ENCODE measurements at places on chromosomes 16 and 17.

DNA sequence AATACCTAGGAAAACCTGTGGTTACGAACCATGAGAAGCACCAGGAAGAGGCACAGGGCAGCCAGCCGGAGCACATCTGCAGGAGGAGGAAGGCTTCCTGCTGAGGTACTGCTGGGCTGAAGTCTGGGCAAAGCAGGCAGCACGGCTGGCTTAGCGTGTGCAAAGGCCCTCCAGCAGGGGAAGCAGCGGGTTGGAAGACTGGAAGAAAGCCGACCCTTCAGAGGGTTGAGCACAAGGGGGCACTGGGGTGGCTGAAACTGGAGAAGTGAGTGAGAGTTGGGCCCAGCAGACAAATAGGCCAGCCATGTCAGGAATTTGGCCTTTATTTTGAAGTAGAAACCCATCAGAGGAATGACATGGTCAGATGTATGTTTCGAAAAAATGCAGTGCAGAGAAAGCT is 12.1 kb upstream of the HSD3B7 start:
- DNase-seq: no peak

GRCh38 chr16:72752004-72752695 is 295.8 kb downstream of the ZFHX3 start:
- DNase-seq: no peak

GRCh38 chr16:67464565-67464964 is 16.4 kb downstream of the ATP6V0D1 start:
- no peak for DNase-seq

DNA sequence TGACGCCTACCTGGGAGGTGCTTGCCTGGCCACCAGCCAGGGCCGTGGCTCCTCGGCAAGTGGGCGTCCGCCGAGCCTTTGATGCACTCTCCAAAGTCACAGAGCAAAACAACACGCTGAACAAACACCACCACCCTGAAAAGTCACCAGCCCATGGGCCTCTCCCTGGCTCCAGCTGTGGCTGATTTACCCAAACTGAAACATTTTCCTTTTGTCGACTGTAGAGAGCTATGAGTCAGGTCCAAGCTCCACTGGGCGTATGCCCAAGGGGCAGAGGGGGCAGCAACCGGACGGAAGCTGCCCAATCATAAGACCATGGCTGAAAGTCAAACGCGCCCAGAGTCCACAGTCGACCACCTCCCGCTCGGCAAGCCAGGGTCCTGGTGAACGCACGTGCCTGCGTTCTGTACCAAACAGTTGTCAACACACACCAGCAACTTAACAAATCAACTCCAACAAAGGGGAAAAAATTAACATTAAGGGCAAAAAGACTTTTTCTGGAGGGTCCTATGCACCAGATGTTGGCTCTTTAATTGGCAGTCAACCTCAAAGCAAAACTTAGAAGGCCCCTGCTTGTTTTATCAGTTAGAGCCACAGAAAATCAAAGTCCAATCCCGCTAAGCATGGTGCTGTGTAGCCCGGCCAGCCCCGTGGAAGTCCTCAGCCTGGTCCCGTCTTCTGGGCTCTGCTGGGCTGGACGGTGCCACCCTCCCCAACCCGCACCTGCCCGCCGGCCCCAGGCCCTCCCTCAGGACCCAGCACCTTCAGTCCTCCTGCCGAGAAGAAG is 47.3 kb downstream of the TBC1D16 start:
- no peak for DNase-seq

DNA sequence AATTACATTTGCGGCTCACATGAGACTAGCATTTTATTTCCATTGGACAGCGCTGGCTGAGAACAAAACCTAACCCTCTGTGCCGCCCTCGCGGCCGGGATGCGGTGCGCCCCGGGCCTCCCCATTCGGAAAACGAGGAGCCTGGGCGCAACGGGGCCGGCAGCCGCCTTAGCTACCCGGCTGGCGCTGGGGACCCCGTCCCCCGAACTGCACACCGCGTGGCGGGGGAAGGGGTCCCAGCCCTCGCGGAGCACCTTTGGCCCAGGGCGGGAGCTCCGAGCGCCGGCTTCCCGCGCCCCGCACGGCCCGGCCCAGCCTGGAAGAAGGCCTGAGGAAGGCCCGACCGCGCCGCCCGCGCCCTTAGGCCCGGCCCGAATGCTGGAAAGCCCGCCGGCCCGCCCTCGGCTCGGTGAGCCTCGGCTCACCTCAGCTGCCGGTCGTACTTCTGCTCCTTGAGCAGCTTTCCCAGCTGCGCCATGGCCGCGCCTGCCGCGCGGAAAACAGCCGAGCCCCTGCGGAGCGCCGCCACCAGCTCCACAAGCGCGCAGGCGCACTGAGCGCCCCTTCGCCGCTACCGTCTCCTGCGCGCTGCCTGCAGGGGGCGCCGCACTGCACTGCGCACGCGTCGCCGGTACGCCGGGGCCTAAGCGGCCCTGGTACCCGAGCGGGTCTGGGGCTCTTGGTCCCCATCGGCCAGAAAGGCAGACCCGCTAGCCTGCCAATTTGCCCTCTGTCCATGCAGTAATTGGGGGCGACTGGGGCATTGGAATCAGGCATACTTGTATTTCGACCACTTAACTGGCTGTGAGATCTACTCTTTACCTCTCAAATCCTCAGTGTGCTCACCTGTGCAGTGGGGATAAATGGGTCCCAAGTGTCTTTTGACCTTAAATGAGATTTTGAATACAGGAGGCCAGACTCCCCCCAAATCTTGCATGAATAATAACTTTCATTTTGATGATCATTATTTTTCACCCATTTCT is at the start of gene NAE1:
Gene NAE1 (minus strand): TSS at position 555 of the 983 bp plus-strand sequence. CDS start 77 bp downstream, at position 478.
- DNase-seq: peak; percentile 75
